ENCODE measurements at places on chromosomes 5 and 9.

DNA sequence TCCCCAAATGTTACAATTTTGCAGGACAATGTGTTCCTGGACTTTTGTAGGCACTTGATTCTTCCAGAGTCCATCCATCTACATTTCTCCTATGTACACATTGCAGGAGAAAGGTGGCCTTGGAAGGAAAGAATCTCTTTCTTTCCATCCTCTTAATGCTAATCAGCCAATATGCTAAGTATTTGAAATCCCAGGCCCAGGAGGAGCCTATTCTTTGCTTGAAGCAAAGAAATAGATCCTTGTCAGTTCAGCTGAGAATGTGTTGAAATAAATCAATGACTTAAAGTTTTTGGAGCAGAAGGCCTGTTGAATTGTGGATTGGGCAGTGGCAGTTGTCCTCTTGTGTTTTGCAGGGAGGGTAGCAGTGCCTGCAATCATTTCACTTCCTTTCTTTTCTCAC lies 113.3 kb downstream of the PTTG1 start:
- no peak for DNase-seq

DNA sequence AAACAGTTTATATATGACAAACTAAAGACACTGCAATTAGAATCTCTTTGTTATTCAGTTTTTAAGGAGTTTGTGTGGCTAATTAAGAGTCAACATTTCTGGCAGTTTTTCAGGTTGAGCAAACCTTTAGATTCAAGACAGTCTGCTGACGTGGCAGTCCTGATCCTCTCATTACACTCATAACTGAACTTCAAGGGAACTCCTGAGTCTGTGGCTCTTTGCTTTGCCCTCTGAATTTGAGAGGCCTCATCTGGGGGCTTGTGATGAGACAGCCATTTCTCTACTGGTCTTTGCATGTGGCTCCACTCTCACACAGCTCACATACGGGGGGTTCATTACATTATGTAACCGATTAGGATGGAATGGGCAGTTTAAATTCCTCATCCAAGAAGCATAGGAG lies 182.9 kb upstream of the MEF2C start:
- DNase-seq: no peak

DNA sequence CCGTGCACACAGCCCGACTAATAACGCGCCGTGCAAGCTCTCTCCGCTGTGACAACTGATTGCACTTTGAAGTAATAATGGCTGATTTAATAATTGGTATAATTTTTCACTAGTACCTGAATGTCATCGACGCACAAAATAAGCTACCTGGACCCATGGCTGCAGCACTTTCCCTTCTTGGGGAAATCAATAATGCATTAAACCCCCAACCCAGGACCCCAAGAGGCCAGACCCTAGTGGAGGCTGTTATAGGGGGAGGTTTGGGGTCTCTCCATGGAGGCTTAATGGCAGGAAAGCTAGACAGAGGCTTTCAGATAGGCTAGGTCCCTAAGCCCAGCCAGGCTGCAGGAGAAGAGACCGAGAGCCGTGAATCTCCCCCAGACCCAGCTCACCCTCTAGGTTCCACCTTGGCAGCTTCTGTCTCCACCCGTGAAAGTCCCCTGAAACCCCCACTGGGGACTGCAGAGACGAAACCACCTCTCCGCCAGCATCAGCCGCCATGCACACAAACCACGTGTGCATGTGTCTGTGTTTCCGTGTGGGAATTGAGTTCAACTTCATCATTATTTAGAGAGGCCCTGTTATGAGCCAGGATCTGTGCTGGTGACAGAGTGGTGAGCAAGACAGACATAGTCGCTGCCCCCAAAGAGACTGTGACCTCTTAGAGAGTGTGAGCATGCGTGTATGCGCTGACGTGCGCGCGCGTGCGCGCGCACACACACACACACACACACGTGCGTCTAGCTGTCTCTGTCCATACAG lies 168.6 kb upstream of the MVB12B start:
- DNase-seq: no peak

DNA sequence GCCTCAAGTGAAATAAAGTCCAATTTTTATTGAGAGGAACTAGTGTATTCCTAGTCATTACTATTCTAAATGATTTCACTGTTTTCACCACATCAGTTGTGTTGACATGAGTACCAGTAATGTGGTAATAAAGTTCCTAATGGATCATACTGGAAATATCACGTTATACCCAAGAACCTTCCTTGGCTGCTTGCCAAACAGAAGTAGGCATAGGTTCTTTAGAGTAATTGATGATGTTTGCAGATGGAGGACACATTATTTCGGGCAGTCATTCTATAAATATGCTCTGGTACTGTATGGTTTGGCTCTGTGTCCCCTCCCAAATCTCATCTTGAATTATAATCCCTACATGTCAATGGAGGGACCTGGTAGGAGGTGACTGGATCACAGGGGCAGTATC lies 15.1 kb downstream of the SNCAIP start:
- no peak for DNase-seq

GRCh38 chr5:174567506-174568141 lies 156.8 kb upstream of the MSX2 start:
- DNase-seq: no peak

DNA sequence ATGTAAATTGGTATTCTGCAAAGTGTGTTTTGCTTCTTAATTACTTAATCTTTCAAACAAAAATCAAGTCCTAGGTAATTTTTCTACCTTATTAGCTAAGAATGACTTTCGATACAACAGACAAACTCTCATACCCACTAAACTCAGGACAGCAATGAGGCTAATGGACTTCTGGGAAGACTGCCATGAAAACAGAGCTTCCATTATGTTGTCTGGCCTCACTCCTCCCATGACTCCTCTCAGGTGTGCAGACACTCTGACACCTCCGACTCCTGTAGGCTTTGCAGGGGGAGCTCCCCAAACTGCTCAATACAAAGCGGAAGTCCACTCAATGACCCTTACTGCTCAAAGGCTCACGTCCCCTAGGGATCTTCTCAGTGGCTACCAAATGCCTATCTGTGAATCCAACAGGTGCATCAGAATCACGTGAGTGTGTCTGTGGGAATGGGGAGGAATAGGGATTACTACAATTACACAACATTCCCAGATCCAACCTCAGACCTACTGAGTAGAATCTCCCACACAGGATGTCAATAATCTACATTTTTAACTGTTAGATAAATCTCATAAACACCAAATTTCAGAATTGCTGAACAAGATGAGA lies 289.9 kb downstream of the RAB3C start:
- no peak for DNase-seq

GRCh38 chr9:130886981-130887380 lies 9.6 kb downstream of the QRFP start:
- no peak for DNase-seq

- DNase-seq: no peak
These were observed 19.8 kb upstream of the NUDT12 start for GRCh38 chr5:103582364-103582763.

DNA sequence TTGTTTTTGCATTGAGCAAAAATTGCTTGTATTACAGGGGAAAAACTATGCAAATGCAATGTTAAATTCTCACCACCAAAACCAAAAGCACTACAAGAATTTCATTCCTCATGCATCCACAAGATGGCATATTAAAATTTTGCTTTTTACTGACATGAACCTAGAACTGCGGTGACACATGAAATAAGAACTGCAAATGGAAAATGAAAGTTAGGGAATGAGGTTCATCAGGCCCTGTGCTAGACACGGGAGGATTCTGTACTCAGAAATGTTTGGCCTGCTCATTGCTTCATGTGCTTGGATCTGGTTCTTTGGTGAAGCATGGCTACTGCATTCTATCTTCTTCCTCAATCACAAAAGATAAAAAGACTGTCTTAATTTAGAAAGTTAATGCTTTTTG lies 9.1 kb upstream of the RFK start:
- no peak for DNase-seq

GRCh38 chr9:110742741-110743371 lies 74.3 kb downstream of the MUSK start:
- no peak for DNase-seq

DNA sequence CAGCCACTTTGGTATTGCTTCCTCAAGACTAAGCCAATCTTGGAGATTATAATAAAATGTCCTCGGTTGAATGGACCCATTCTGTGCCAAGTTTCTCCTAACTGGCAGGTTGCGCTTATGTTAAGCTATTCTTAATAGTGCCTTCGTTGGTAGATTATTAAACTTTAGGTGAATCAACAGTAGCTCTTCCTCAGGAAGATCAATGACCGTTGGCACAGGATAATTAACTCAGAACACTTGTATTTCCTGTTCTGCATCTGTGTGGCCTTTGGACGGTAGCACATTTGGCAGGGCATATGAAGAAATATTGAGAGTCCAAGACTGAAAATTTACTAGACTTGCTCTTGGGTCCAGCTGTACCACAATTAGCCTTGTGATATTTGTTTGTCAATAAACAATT lies 402.9 kb downstream of the MLLT3 start:
- no peak for DNase-seq

DNA sequence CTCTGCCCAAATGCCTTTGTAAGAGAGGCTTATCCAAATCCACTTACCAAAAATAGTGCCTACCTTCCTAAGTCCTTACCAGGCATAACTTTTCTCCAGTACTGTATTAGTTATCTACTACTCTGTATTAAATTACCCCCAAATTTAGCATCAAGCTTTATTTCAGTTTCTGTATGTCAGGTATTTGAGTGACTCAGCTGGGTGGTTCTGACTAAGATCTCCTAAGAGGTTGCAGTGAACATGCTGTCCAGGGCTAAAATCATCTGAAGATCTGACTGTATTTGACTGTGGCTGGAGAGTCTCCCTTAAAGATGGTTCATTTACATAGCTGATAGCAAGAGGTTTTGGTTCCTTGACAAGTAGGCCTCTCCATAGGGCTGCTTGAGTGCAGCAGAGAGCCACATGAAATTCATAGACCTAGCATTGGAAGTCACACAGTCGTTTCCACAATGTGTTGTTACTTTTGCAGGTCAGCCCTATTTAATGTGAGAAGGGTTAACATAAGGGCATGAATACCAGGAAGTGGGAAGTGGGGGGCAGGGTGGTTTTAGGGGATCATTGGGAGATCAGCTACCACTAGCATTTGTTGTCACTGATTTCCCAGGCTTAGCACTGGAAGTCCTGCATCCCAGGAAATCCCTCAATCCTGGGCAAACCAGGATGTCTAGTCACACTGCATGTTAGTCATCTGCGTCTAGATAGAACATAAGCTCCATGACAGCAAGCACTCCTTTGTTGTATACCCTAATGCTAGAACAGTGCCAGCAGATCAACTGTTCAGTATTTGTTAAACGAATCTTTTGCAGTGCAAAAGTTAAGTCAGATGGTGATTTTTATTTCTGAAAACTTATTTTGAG lies 2.0 kb upstream of the ZNF622 start:
- no peak for DNase-seq

DNA sequence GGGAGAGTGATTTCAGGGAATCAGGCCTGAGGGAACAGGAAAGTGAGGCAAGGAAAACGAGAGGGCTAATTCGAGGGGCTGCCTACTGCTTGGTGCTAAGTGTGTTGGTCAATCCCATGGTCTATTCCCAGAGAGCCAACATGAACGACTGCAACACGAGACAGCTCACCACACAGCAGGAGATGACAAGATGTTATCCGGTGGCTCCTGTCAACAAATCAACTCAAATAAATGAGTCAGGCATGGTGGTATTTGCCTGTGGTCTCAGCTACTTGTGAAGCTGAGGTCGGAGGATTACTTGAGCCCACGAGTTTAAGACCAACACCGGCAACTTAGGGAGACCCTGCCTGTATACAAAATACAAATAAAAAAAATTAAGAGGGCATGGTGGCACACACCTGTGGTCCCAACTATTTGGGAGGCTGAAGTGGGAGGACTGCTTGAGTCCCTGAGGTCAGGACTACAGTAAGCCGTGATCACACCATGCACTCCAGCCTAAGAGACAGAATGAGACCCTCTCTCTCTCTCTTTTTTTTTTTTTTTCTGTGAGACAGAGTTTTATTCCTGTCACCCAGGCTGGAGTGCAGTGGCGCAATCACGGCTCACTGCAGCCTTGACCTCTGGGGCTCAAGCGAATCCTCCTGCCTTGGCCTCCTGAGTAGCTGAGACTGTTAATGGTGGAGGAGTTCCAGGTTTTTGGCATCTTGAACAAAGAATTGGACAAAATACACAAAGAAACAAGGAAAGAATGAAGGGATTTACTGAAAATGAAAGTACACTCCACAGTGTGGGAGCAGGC lies 9.0 kb upstream of the FAF2 start:
- DNase-seq: no peak

- no peak for DNase-seq
These were observed 765 bp downstream of the MARCHF6 start for GRCh38 chr5:10354048-10354872.

- no peak for DNase-seq
These were observed 47.8 kb downstream of the ARHGAP26 start for GRCh38 chr5:142817949-142818431.

Data from cortex of kidney (tissue), 1 donor.